ENCODE measurements at places on chromosomes 1 and 21.

DNA sequence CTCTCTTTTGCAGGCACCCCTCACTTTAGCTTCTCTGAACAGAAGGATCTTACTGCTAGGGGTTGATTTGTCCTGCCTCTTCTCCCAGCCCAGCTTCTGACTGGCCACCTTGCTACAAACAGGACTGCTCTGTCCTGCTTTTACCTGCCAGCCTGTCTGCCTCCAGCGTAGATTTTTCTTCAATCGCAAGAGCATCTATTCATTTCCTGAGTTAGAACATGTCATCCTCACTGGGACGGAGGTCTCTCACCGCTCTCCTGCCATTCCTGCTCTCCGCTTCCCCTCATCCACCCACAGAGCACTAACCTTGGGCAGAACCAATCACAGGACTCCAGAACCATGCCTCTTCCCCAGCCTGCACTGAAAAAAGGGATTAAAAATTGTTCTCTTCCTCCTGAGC, 3.5 kb upstream of the ATP1B1 start:
- no peak for DNase-seq

DNA sequence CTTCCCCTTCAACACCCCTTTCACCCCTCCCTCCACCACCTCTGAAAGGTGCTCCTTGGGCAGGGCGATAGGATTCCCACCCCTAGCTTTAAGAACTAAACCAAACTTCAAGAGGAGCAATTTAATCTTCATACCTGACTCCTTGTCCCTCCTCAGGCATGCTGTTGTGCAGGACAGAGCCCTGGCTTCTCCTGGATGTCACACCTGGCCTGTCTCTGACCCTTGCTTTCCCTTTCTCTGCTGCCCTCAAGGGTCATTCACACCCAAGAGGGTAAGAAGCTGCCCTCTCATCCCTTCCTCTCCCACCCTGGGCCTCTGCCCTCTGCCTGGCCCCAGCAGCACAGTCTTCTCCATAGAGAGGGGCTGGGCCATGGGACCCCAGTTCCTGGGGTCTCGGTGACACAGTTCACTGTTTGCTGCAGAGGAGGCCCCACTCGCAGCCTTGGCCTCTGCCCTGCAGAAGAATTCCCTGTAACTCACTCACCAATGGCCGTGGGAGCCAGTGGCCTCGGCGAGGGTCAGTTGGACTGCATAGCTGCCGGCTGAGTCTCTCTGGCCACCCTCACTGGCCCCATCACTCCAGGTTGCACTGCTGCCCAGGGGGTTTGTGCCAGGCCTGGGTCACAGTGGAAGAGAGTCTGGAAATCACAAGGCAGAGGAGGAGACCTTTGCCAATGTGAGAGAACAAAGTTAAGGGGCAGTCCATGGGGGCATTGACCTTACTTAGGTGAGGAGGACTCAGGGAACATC, 28.4 kb upstream of the LHX4 start:
- no peak for DNase-seq

DNA sequence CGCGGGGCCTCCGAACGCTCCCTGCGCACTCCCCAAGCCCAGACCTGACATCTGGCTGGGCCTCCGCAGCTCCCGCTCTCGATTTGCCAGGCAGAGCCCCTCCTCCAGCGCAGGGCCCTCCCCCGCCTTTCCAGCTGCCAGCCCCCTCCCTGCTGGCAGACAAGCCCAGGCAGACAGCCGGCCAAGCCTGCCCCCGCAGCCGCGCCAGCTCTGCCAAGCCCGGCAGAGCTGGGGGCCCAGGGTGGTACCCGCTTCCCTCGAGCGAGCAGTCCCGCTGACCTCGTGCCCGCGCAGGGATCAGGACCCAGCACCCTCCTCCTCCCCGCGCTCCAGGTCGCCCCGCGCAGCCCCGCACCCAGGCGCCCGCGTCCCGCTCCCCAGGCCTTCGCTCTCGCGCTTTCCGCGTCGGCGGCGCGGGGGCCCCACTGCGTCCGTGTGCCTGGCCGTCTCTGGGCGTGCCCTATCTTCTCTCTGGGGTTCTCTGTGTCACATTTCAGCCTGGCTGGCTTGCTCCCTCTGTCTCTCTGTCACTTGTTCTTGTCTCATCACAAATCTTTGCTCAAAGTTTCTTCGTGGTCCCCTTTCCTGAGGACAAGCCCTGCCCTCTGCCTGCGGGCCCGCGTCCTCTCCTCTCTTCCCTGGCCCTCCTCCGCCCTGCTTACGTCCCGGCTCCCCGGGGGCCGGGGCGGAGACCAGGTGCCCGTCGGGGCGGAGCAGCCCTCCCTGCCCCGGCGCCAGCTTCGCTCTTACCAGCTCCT, 580 bp downstream of the INKA2 start:
- no peak for DNase-seq

DNA sequence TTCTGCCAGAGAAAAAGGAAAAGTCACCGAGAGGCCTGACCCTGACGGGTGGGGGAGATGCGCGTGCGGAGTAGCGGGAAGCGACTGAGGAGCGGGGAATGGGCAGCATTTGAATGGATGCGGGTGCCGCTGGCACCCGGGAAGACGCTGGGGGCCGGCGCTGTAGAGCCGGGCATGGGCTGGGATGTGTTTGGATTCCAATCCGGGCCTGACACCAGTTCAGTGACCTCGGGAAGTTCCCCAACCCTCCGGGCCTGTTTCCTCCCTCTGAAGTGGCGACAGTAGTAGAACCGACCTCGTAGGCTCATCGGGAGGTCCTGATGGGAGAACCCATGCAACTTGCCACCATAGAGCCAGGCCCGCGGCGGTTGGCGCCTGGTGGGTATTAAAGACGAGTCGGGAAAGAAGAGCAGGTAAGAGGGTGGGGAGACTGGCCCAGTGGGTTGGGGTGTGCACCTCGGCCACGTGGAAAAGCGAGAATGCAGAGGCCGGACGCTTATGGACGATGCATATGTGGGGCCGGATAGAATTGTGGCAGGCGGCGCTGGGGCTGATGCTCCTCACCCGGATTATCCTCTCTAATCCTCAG, 642 bp upstream of the SLC16A1 start:
- DNase-seq, result peak; percentile 2

DNA sequence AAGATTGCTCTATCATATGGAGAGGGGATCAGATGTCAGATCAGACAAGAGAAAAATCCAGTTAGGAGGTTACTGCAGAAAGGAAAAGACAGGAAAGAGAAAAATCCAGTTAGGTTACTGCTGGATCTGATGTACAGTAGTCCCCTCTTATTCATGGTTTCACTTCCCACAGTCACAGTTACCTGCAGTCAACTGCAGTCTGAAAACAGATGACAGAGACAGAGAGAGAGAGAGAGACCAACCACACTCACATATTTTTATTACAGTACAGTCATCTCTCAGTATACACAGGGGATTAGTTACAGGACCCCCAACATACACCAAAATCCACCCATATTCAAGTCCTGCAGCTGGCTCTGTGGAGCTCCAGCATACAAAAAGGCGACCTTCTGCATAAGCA, 29.3 kb downstream of the NUP133 start:
- DNase-seq, result no peak

DNA sequence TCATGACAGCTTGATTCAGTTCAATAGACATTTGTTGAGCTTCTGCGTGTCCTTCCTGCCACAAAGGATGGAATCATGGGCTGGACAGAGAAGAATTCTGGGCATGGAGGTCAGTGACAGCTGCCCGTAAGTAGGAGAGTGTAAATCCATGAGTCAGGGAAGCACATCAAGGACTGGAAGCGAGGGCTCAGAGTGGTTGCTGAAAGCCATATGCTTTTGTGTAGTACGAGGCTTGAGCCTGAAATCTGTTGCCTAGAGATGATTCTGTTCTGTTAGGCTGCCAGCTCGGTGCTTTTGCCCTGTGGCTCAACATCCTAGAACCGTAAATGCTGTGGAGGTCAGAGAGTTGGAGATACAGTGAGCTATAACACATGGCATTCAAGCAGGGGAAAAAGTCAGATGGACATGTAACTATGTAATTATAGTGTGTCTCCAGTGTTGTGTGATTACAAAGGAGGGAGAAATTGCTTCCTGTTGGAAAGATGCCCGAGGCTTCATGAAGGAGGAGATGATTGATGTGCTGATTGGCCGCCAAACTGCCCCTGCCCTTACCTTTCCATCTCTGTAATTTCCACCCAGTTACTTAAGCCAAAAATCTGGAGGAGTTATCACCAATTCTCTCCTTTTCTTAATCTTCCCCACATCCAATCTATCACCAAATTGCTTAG, 92.8 kb upstream of the CACNA1E start:
- no peak for DNase-seq

- DNase-seq, result no peak
Observed at GRCh38 chr1:78222225-78222959, 176.6 kb downstream of the GIPC2 start.

DNA sequence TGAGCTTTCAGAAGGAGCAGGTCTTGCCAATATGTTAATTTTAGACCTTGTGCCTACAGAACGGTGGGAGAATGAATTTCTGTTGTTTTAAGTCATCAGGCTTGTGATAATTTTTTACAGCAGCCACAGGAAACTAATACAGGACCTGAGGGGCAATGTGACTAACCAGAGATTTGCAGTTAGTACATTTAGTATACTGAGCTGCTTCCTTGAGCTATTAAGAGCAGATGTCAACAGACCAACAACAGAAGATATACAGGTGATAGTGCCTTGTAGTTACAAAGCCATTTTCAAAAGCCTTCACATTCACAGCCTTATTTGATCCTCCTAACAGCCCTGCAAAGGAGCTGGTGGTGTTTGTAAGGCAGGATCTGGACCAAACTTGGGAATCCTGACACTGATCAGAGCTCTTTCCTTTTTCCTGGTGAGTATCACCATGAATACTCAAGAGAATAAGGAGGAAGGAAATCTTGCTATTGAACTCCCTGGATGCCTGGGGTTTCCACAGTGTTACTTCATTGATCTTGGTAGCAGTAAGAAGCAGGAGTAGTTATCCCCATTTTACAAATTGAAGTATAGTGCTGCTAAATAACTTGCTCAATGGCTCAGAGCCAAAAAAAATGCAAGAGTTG, 4.7 kb upstream of the SLAMF1 start:
- no peak for DNase-seq

- DNase-seq, result no peak
Observed at GRCh38 chr21:40733024-40733397, 113.9 kb downstream of the DSCAM start.

Measured in stimulated activated CD4-positive, alpha-beta T cell treated with anti-CD3 and anti-CD28 coated beads, Interleukin-15, amount 100 ng/mL, for 1 hour (primary cell).